NCI-H1694 (cell line): ENCODE measurements at places on chromosomes 2 and 18.

- no peak for DNase-seq
These were observed 34.4 kb downstream of the ZFP36L2 start for GRCh38 chr2:43191947-43192516.

- no peak for DNase-seq
These were observed 8.0 kb downstream of the CTDSP1 start for GRCh38 chr2:218407717-218408116.

GRCh38 chr2:11993749-11994148, 247.3 kb downstream of the LPIN1 start:
- DNase-seq: no peak

DNA sequence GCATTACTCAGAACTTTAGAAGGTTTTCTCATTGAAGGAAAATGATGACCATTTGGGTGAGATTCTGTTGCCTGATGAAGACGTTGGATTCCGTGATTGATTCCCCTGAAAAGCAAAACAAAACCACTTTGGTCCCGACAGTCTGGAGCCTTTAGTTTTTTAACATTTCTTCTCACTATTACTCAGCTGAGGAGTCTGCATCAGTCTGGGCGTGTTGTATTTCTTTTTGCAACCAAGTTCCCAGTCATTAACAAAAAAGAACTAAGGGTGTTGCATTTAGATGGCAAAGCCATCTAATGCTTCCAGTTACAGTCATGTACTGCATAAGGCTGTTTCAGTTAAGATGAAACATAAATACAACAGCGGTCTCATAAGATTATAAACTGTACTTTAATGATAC, 343.1 kb upstream of the CDH2 start:
- no peak for DNase-seq

- DNase-seq: no peak
These were observed 78.2 kb downstream of the PTGR3 start for GRCh38 chr18:75130591-75131328.
